GM19239 (cell line): ENCODE measurements at places on chromosomes 6 and 20.

GRCh38 chr6:111119571-111120329, 32.4 kb downstream of the SLC16A10 start:
- no peak for DNase-seq

- DNase-seq = no peak
These were observed 134.2 kb upstream of the LRFN2 start for GRCh38 chr6:40721271-40721952.

DNA sequence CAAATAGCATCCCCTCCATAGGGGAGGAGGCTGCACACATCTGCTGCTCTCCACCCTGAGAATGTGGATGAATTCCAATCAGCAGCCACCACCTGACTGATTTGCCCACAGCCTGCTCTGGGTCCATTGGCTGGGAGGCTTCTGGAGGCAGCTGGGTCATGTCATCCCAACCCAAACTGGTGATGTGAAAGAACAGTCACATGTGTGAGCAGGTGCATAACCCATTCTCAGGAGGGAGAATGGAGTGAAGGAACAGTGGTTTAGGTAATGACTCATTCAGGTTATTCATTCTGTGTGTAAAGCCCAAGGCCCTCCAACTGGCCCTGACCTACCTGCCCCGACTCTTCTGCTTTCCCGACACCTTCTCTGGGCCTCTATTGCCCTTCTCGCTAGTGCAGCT, 90.9 kb upstream of the GCM1 start:
- no peak for DNase-seq

DNA sequence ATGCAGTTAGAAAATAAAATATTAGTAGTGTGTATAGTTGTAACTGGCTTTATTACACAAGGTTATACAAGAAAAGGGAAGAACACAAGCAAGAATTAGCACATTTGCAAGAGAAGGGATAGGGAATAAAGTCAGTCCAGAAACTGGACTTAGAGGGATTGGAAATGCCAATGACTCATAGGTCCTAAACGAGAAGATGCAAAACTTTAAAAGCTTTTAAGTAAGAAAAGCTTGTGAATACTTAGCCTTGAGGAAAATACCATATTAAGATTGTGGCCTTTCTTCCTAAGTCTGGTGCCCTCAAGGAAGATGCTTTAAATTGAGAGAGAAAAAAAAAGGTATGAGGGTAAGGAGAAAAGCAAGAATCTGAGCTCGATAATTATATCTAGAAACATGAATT, 102.3 kb upstream of the MCHR2 start:
- DNase-seq = no peak

- DNase-seq = peak; percentile 32
These were observed 639 bp upstream of the RCAN2 start for GRCh38 chr6:46491628-46492547.

- no peak for DNase-seq
These were observed 862.3 kb upstream of the FLRT3 start for GRCh38 chr20:15199698-15200097.

GRCh38 chr6:27495386-27496135, 22.7 kb upstream of the ZNF184 start:
- no peak for DNase-seq
